ENCODE measurements at places on chromosomes 11 and 22. TPM values are rescaled to one million over a fixed set of nuclear protein-coding genes. Genes with fewer than 3 reads are reported as not detected.

IFITM1 gene
- total RNA-seq: 24.2 TPM

OR10D3 gene
- total RNA-seq: not detected

PLAAT4 gene
- total RNA-seq: 0.18 TPM

DYNC2H1 gene
- 25.3 TPM for total RNA-seq

SLC7A4 gene
- total RNA-seq: not detected

OR8D4 gene
- total RNA-seq: not detected

OR51B4 gene
- not detected for total RNA-seq

APLNR gene
- not detected for total RNA-seq

RAG1 gene
- 0.72 TPM for total RNA-seq

CD3D gene
- total RNA-seq: not detected

SELENOH gene
- total RNA-seq: 48.9 TPM

CCDC157 gene
- 0.90 TPM for total RNA-seq

MAPK8IP2 gene
- total RNA-seq: under 0.01 TPM

CCDC81 gene
- 5.6 TPM for total RNA-seq

OR52A1 gene
- not detected for total RNA-seq

PPP1CA gene
- total RNA-seq: 294 TPM

KDELR3 gene
- 224 TPM for total RNA-seq

CAPN1 gene
- total RNA-seq: 110 TPM

KREMEN1 gene
- total RNA-seq: 2.5 TPM

TIRAP gene
- 3.0 TPM for total RNA-seq

SCGB1A1 gene
- total RNA-seq: not detected

DCHS1 gene
- total RNA-seq: 1.4 TPM

OR56A3 gene
- not detected for total RNA-seq

CREB3L1 gene
- total RNA-seq: 10.0 TPM

FOLH1 gene
- not detected for total RNA-seq

P4HA3 gene
- total RNA-seq: 2.9 TPM

MPZL3 gene
- 0.36 TPM for total RNA-seq

FAM76B gene
- 14.3 TPM for total RNA-seq

MS4A8 gene
- total RNA-seq: not detected

SPDYC gene
- total RNA-seq: not detected

MIOX gene
- total RNA-seq: not detected

CFAP300 gene
- total RNA-seq: 0.90 TPM

PGA5 gene
- total RNA-seq: not detected

EMID1 gene
- 0.54 TPM for total RNA-seq

SLC25A1 gene
- 46.1 TPM for total RNA-seq

FAM83F gene
- total RNA-seq: not detected

ANO5 gene
- total RNA-seq: not detected

TRIM6 gene
- 5.0 TPM for total RNA-seq

TESMIN gene
- total RNA-seq: 0.56 TPM

TEX12 gene
- not detected for total RNA-seq

SEPTIN3 gene
- total RNA-seq: under 0.01 TPM

TSSK2 gene
- not detected for total RNA-seq

CCDC15 gene
- total RNA-seq: 2.0 TPM

ADORA2A gene
- 0.28 TPM for total RNA-seq

WEE1 gene
- total RNA-seq: 29.2 TPM

PVALB gene
- not detected for total RNA-seq

OOSP1 gene
- not detected for total RNA-seq

GAL3ST1 gene
- total RNA-seq: not detected

KRTAP5-8 gene
- total RNA-seq: not detected

SAA4 gene
- total RNA-seq: not detected

F2 gene
- total RNA-seq: not detected

MED15 gene
- total RNA-seq: 19.0 TPM

LRRC55 gene
- not detected for total RNA-seq

C11orf52 gene
- total RNA-seq: 0.28 TPM

CSF2RB gene
- total RNA-seq: not detected

UBQLN3 gene
- not detected for total RNA-seq

NECTIN1 gene
- 1.7 TPM for total RNA-seq

FGF4 gene
- total RNA-seq: not detected

Measured in IMR-90 (cell line).